ENCODE measurements at places on chromosomes 3 and 15.

DNA sequence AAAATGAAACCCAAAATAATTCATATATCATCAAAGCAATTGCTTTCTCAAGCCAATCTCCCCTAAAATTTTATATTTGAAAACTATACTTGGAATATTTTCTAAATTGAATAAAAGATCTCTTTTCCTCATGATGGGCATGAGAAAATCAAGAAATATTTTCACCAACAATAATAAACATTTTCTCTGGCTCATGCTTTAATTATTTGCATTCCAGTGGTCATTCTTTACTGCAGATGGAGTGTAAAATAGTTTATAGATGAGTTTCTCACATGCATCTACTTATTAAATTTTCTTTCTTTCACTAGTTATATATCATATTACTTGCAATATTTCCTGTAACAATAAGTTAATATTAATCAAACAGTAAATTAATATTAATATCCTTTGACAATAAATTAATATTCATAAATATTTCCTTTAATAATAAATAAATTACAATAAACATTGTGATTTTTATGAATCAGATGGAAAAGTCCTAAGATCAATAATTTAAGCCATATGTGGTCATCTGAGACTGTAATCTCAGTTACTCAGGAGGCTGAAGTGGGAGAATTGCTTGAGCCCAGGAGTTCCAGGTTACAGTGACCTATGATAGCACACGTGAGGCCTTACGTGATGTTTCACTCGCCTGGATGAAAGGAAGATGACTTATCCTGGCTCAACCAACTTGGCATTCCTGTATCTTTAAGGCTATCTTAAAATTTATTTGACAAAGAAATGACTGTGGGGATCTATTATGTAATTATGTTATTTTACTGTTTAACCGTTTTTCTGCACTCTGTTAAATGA lies 958.8 kb downstream of the ZPLD1 start:
- DNase-seq, result no peak

GRCh38 chr3:51964521-51964920 lies 2.7 kb downstream of the PCBP4 start:
- DNase-seq, result no peak

DNA sequence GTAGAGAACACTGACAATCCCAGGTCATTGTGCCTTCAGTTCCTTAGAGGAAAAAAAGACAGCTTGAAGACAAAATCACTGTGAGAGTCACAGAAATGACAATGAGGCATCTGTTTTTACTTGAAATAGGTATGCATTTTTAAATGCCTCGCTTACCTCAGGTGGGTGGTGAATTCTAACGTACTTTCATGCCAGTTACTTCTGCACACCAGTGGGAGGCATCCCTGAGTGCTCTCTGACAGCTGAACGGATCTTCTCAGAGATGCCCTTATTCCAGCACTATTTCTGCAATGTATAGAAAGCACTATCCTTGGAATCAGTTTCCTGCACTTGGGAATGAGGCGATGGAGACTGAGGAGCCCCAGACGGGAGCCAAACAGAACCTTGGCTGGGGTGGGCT lies 16.2 kb downstream of the DPH3 start:
- no peak for DNase-seq

GRCh38 chr3:53227993-53228885 lies 27.6 kb downstream of the TKT start:
- DNase-seq, result peak; percentile 23

GRCh38 chr3:30664459-30664858 lies 58.1 kb downstream of the TGFBR2 start:
- DNase-seq, result no peak

DNA sequence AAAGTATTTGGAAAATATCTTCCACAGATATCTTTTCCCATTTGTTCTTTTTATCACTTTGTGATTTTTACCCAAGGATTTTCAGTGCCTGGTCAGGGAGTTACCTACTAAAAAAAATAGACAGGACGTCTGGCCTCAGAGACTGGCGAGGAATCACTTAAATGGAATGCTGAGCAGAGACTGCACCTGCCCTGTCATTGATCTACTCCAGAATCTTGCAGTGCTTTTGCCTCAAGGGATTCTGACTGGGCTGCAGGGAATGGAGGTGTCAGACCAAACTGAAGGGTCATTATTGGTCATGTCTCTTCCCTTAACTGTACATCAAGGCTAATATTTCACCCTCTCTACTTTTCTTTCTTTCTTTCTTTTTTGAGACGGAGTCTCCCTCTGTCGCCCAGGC lies 12.1 kb upstream of the RYR3 start:
- DNase-seq, result no peak

DNA sequence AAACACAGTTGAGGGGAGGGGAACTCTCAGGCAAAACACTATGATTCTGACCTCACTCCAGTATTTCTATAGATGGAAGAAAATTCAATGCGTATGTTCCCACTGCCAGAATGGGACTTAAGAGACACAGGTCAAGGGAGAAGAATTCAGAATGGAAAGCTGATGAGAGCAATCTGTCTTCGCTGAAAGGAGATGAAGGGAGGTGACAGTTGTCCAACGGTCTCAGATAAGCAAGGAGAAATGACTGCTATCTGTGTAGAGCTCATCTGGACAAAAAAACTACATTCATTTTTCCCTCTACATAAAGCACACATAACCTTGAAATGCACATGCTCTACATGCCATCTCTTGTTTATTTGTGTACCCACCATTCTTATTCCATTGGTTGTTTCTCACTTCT lies 405.1 kb downstream of the LSAMP start:
- DNase-seq, result no peak

DNA sequence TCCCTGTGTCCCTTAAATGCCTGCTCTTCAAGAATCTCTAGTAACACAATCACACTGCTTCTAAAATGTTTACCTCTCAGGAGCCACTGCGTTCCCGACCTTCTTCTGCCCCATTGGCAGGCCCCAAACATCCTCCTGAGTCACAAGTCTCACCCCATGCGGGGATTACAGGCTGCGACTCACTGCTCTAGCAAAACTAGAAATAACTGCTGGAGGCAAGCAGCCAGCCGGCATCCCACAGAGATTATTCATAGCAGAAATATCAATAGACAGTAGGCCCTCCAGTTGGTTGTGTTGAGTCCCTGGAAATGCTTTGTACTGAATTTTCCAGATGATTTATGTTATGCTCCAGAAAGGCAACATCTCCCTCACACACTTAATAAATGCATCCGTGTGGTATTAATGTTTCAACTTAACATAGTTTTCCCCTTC lies 64.8 kb downstream of the RFTN1 start:
- DNase-seq, result peak; percentile 61

DNA sequence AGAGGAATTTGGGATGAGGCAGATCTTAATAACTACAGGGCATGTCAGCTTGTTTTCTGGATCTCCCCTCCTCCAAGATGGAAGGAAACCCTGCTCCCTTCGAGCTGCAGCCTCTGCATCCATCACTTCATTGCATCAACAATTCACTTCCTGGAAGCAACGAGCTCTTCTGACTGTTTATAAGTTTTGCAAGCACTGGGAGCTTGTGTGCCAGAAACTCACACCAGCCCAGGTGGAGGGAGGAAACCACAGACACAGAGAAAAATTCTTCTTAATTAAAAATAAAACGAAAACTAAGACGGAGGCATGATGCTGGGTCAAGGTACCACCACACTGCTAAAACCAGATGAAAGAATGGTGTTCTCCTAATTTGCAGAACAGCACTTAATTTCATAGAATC lies 10.6 kb downstream of the LRIG1 start:
- no peak for DNase-seq

GRCh38 chr3:27171113-27171512 lies 198.1 kb downstream of the NEK10 start:
- no peak for DNase-seq

- no peak for DNase-seq
Measured at GRCh38 chr3:196778755-196779154, 39.1 kb downstream of the PAK2 start.

DNA sequence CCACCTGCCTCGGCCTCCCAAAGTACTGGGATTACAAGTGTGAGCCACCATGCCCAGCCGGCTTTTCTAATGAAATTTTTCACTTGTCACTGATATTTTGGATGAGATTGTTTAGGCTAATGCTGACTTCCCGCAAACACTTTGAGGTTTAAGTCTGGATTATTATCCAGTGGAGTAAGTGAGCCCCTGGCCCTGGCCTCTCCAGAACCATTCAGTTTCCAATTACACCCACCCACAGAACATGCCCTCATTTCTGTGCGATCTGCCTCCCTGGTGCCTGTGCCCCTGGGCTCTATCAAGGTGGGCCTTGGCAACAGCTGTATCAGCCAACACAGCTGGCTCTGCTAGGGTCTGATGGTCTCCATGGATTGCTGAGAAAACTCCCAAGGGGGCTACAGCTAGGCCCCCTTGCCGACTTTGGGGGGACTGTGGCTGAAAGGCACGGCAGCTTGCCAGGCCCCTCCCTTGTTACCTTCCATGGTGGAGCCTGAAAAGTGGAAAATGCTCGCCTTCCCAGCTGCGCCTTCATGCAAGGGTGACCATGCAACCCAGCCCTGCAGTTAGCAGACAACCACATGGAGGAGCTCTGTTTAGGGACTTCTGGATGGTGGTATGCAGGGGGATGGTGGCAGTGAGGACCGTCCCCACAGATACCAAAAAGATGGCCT lies 288.9 kb downstream of the FAM43A start:
- DNase-seq, result peak; percentile 12

DNA sequence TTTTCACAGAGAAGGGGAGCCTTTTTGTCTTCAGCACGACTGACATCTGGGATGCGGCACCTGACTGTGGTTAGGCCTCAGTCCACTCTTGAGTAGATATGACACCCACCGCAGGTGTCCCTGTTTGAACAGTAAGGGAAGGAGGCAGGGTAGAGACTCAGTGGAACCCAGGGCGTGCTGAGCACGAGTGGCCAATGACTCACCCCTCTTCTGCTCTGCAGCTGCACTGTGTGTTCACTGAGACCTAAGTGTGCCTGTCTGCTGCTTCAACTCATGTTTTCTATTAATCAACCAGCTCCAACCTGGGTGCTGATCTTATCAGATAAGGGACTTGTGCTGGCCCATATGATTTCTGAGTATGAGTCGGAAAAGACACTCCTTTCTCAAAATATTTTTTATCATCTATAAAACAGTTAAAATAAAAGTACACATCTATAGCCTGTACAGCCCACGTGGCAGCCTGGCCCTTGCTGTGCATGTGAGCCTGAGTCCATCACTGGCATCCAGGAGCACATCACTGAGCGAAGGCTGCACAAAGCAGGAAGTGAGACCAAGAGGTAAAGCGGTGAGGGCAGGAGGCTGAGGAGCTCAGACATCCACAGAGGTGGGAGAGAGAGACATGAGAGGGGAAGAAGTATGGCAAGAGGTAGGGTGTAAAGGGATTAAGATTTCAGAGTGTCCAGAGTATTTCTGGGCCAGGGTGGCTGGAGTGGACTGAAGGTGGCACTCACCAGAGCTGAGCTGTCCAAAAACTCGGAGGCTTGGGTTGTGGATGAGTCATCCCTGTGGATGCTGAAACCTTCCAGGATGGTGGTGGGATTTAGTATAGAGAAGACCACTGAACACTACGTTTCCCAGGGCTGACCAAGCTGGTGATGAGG lies 49.2 kb downstream of the SLC41A3 start:
- no peak for DNase-seq

GRCh38 chr3:50600841-50601591 lies 10.6 kb downstream of the CISH start:
- peak; percentile 94 for DNase-seq

DNA sequence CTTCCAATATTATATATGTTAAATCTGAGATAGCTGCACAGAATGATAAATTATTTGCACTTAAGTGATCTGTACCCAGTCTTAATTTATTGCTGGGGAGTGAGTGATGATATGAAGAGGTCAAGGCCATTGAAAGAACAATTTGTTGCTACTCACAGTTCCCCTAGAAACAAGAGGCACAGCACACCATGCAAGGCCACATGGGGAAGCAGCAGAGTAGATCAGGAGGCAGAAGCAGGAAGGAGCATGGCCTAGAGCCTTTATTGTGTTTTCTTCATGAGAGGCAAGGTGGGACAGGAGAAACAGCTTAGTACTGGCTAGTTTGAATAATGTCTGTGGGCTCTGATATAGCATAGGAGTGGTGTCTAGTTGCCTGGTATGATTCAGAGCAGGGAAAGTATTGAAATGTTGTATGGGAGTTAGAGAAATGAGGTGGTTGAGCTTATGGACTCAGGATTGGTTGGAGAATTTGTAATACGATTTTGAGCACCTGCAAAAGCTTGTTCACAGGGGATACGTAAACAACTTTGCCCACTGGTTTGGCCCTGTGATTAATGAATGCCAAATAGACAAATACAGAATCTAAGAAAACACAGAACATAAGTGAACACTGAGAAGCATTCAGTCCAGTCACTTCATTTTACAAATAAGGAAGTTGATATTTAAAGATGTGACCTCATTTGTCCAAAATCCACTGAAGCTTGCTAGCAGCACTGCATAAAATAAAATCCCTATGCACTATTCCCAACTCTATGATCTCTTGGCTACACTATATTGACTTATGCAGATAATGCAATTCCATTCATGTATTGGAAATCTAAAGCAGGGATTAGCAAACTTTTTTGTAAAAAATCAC lies 71.7 kb downstream of the TMCO5A start:
- DNase-seq, result no peak
